Right ventricle myocardium superior (tissue), 1 donor: ENCODE measurements at places on chromosomes 5 and 9.

GRCh38 chr5:35904443-35905132 is 33.8 kb downstream of the CAPSL start:
- no peak for DNase-seq

GRCh38 chr5:122259995-122260394 is 52.0 kb upstream of the SNCAIP start:
- DNase-seq = no peak

DNA sequence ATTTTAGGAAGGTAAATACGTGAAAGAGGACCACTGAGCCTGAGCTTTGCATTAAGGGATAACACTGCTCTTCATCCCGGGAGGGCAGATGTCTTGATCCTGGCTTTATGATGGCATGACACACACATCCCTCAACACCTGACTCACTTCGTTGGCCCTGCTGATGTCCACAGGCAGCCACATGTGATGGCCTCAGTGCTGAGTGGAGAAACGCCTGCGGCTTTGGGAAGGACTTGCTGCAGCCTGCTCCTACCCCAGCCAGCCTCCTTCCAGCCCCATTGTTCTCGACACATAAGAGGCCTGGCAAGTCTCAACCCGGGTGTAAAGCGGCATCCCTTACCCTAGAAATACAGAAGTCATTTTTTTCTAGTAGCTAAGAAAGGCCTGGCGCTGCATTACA is 169.0 kb downstream of the SYK start:
- DNase-seq = no peak

DNA sequence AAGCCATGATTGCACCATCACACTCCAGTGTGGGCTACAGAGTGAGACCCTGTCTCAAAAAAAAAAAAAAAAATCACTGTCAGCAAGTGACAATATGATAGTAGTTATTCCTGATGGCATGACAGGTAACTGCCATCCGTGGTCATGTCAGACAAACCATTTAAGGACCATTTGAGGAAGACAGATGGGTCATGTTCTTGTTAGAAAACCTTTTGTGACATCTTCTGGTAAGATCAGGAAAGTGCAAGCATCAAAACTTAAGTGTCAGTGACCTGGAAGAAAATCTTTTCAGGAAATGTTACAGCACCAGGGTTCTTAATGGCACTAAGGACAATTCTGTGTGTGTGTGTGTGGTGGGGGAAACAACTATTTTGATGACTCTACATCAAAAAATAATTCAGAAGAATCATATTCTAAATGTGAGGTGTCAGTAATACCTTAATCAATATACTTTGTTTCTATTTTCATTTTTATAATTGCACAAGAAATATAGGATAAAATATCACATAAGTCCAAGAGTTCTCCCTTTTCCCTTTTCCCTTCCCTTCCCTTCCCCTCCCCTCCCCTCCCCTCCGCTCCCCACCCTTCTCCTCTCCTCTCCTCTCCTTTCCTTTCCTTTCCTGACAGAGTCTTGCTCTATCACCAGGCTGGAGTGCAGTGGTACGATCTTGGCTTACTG is 17.8 kb downstream of the SLC38A9 start:
- no peak for DNase-seq

- no peak for DNase-seq
These were observed 53.9 kb upstream of the POMT1 start for GRCh38 chr9:131448818-131449217.
